Activated CD4-positive, alpha-beta T cell treated with anti-CD3 and anti-CD28 coated beads, Interleukin-2, amount 50 U/mL, for 48 hours (primary cell): ENCODE measurements at places on chromosomes 16 and 17.
A peak's percentile ranks its signal among the peaks of the same experiment; 100 is the strongest.

DNA sequence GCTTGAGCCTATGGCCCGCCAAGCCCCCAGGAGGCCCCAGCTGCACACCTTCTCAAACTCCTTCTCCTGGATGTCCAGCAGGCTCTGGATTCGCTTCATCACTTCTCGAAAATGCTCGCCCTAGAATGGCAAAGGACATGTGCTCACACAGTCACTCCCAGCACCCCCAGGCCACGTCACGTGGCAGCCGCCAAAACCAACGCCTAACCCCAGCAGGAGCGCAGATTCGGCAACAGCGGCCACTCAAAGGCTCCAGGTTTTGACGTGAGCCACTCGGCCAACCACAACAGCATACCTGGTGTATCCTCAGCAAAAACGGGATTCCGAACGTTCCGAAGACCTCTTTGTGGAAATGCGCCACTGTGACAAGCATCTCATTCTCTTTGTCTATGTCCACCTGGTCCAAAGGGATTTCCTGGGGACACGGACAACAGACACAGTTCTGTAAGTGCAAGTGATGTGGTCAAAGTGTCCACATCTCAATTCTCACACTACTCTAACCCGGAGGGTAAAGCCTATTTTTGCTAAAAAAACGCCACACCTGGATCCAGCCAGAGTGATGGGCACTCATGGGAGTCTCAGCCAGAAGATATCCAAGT lies 12.7 kb downstream of the LITAFD start:
- no peak for DNase-seq

- no peak for DNase-seq
These were observed 98.7 kb downstream of the RAB11FIP4 start for GRCh38 chr17:31490019-31490650.

- DNase-seq, result no peak
These were observed 27.2 kb upstream of the KCNJ16 start for GRCh38 chr17:70047619-70048419.

DNA sequence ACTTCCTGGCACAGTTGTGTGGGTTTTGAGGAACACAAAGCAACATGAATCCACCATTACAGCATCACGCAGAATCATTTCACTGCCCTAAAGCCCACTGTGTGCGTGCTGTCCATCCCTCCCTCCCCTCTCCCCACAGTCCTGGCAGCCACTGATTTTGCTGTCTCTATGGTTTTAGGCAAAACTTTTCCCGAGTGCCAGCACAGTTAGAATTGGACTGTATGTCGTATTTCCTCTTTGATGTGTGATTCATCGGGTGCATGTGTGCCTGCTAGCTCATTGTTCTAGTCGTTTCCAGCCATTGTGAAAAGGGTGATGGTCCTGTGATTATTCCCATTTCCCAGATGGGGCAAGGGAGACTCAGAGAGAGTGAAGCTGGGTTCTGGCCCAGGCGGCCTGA lies 12.7 kb downstream of the KLHL36 start:
- DNase-seq, result no peak

DNA sequence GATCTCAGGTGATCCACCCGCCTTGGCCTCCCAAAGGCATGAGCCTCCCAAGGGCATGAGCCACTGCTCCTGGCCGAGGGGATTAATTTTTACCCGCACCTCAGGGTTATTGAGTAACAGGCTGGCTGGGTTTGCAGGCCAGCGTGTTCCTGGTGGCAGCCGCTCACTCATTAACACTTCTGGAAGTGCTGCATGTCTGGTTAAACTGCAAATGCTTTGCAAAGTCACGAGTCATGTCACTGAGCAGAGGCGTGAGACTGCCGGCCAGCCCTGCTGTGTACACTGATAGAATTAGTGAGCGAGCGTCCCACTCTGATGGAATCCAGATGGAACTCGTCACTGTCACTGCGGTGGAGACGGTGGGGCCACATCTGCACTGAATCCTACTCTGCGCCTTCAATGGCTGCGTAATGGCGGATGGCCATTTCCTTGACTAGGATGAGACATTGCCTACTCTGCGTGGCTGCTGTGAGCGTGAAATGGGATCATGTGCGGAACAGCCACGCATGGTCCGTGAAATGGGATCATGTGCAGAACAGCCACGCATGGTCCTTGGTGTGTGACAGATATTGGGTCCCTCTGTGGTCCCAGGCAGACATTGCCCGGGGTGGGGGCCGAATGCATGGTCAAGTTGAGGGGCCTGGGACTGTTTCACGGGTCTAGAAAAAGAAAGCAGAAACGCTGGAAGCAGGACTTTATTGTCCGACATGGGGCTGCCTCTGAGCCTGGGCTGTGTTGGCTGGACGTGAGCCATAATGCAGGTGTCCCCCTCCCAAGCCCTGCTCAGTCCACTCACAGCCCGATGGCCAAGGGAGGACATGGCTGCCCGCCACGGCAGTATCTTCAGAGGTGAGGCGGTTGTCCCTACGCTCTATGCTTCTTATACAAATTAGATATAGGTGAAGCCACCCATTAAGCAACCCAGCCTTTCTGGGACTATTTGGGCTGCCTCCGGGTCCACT lies 740 bp upstream of the SLC5A10 start:
- DNase-seq, result no peak

DNA sequence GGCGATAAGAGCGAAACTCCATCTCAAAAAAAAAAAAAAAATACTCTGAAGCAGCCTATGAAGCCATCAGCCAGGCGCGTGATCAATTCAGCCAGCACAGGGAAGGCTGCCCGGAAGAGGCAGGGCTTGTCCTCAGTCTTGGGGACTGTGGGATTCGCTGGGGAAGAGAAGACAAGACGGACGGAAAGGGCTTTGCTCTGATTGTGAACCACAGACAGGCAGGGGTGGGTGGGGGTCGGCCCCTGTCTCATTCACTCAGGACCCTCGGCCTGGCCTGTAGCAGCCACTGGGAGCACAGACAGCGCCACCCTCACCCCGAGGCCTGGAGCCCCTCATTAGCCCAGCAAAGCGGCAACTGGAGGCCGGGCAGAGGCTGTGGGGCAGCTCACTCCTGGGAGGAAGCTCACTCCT lies 37.2 kb downstream of the ABR start:
- no peak for DNase-seq

DNA sequence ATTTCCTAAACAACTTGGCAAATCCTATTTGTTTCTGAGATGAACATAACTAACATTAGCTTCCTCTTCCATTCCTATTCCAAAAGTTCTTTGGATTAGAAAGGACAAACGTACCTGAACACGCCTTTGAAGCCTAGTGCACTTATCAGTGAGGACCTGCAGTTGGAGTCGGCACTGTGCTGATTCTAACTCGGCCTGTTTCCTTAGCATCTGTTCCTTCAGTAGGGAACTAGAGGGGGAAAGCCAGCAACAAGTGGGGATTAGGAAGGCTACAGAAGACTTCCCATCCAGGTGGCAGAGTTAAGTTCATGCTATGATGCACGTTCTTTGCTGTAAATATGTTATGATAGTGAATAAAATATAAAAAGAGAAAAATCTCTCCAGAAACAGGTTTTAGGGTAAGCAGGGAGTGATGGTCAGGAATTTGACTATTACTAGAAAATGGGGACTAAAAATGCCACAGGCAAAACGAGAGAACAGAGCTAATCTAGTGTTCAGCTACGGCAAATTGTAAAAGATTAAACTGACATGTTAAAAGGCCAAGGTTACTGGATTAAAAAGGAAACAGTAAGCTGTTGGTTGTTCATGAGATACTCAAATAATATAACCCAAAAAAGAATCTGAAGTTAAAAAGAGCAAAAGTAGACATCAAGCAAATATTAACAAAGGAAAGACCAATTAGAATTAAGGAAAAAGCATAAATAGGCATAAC lies 28.8 kb downstream of the RFWD3 start:
- DNase-seq, result no peak

- no peak for DNase-seq
These were observed 1.0 kb upstream of the MYO18A start for GRCh38 chr17:29181226-29181625.

GRCh38 chr17:37801171-37801570 lies 56.3 kb upstream of the HNF1B start:
- no peak for DNase-seq

DNA sequence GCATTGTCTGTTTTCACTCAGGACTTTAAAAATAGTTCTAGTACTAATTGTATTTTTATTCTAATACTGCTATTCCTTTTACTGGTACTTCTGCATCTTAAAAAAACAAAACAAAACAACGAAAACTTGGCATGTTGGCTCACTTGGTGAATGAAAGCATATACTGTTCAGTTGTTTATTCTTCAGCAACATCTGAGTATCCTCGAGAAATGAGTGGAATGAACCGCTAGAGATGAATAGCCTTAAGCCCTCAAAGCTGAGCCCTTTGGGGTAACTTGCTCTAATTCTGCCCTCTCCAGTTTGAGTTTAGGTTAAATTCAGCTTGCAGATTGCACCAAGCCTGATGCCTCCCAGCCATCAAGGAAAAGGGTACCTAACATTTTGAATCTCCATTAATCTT lies 126.5 kb downstream of the WWOX start:
- DNase-seq, result no peak

GRCh38 chr17:4944163-4944553 lies 4.1 kb downstream of the RNF167 start:
- peak; percentile 61 for DNase-seq
